ENCODE measurements at places on chromosomes 4 and X.

DNA sequence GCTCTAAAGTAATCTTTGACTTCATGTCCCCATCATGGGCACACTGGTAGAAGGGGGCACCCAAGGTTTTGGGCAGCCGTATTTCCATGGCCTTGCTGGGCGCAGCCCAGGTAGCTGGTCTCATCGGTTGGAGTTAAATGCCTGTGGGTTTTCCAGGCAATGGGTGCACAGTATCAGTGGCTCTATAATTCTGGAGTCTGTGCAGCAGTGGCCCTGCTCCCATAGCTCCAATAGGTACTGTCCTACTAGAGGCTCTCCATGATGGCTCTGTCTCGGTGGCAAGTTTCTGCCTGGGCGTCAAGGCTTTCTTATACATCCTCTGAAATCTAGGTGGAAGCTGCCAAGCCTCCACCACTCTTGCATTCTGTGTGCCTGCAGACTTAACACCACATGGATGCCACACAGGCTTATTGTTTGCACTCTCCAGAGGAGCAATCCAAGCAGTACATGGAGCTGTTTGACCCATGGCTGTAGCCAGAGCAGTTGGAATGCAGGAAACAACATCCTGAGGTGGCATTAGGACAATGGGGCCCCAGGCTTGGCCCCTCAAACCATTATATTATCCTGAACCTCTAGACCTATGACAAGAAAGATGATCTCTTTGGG, 60.5 kb upstream of the UGT8 start:
- DNase-seq, result no peak

DNA sequence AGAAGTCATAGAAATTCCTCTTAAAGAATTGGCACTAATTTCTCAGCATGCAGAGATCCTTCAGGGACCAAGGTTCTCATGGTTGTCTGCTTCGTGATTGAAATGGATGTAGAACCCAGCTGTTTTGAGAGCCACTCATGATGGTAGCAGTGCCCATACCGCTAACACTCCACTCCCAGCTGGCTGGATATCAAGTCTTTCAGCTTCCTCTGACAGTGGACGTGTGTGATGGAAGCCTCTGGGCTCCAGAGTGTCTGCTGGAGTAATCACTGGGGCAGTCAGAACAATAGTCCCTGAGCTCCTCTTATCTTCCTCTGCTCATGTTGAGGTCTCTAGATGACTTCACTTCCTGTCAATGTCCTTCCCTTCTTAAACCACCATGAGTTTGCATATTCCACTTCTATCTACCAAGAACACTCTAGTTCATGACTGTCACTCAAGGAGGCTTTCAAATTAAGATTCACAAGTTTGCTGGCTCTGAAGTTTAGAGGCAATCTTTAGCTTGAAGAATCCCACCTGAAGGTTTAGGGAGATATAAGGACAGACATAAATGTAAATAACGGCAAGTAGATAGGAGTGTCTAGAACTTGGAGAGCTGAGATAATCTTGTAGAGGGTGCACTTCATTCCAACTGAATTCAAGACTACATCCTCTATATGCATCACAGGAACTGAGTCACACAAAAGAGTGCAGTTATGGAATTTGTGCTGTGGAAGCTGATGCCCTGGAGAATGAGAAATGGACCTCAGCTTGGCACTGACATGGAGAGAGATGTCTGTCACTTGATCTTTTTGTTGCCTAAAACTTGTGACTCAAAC, 64.5 kb upstream of the WDR1 start:
- no peak for DNase-seq

- DNase-seq, result peak; percentile 89
Observed at GRCh38 chr4:7557456-7557855, 122.7 kb upstream of the PSAPL1 start.

DNA sequence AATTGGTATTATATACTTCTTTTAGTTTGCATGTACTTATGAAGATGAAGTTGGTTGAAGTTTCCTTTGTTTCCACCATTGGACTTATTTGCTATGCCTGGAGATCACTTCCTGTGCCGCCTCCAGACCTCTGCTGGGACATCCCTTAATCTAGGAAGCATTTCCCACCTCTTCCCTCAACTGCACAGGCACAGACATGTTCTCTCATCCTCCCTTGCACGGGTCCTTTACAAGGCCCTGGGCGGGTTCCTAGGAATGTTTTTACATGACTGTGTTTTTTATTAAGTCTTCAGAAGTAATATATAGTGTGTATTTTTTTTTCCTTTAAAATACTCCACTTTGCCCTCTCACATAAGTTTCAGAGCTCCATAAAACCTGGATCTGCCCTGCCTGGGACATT, 51.0 kb downstream of the TMEM131L start:
- DNase-seq, result no peak

DNA sequence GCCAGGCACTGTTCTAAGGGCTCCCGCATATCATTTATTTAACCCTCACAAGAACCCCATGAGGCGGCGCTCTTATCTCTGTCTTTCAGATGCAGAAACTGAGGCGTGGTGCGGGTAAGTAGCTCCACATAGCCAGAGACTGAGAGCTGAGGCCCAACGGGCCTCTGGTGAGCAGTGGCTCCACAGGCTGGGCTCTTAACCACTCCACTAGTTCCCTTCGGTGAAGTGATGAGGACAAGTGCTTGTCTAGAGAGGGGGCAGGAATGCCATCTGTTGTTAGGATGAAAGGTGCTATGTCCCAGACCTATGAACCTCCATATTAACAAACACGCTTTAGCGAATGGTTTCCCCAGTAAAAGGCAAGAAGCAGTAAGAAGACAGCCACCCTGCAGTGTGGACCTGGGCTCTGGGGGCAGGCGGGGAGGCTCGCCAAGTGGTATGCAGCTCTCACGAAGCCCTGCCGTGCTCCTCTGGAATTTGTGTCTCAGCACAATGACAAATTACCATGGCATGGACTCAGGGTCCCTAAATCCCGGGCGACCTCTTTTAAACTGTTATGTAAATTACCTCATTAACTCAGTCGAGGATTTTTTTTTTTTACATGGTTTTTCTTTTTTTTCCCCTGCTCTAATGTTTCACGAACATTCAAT, 20.9 kb upstream of the S100G start:
- no peak for DNase-seq

- peak; percentile 41 for DNase-seq
Observed at GRCh38 chr4:165355900-165356300, 22.9 kb upstream of the CPE start.

- DNase-seq, result no peak
Observed at GRCh38 chrX:37958525-37959211, 47.7 kb upstream of the SYTL5 start.

GRCh38 chrX:46788902-46789301, 30.0 kb upstream of the SLC9A7 start:
- DNase-seq, result no peak

GRCh38 chr4:177860171-177860570, 417.9 kb upstream of the AGA start:
- no peak for DNase-seq

DNA sequence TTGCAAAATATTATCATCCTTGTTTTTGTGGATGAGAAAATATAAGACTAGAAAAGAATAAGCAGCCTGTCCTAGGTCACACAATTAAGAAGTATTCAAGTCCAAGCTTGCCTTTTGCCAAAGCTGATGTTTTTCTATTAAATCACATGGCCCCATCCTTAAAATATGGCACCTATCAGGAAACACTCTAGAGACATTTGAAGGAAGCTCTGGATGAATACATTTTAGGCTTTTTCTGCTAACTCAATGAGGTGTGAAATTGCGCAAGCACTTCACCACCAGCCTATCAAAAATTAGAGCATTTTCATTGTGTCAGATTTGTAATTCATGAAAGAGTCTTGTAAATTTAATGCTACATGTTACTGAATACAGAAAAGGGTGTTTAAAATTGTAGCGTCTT, 251.1 kb upstream of the MAD2L1 start:
- no peak for DNase-seq

- DNase-seq, result no peak
Observed at GRCh38 chr4:97531351-97531750, 611.9 kb downstream of the STPG2 start.

DNA sequence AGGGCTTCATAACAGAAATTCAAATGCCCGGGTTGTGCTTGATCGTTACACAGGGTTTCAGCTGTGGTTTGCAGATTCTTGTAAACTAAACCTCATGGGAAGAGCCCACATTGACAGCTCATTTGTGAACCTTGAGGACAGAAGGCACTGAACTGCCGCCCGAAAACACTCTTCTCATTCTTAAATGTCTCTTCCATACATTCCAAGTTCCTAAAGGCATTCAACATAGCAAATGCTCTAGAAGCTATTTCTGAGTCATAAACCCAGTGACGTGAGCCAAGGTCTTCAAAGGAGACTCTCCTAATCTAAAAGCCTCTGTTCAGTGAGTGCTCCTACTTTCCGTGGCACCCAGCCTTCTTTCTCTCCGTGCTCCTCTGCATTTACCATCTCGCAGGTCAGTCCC, 737.8 kb upstream of the FRG1 start:
- DNase-seq, result peak; percentile 13

GRCh38 chr4:91147067-91147466, 1019.9 kb downstream of the CCSER1 start:
- no peak for DNase-seq

- DNase-seq, result no peak
Observed at GRCh38 chr4:3414421-3415279, 27.1 kb upstream of the HGFAC start.

GRCh38 chr4:54103190-54103574, 3.2 kb downstream of the GSX2 start:
- DNase-seq, result no peak

DNA sequence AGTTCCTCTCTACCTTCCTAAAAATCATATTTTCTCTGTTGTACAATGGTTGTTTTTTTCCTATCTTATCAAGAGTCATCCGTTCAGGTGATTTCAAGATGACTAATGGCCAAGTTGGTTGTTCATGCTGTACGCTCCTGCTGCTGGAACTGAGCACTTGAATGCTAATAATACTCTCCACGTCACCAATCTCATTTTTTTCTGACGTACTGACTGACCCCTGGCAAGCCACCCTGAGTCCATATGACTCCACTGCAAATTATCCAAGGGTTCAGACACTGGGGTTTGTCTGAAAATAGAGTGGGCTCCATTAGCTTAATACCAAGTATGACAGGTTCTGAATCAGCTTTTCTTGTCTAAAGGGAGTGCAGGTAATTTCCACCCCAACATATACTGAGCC, 21.1 kb upstream of the GPR50 start:
- DNase-seq, result no peak

DNA sequence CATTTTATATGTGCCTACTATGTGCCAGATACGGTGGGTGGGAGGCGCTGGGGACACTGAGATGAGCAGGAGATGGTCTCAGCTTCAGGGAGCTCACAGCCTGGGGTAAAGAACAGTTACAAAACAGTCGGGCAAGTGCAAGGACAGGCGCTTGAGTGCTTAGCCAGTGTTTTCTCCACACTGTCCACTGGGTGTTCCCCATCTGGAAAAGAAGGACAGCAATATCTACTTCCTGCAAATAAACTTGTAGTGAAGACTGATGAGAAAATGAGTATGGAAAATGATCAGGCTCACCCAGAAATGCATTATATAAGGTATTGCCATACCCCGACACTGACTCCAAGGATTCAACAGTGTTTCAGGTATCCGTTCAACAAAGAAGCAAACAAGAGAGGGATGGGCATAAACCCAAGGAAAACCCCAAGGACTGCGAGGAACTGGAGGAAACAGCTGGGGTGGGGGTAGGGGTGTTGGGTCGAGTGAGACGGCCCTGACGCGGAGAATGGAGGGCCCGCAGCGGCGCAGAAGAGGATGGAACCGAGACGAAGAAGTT, 835 bp downstream of the TMEM185A start:
- no peak for DNase-seq

DNA sequence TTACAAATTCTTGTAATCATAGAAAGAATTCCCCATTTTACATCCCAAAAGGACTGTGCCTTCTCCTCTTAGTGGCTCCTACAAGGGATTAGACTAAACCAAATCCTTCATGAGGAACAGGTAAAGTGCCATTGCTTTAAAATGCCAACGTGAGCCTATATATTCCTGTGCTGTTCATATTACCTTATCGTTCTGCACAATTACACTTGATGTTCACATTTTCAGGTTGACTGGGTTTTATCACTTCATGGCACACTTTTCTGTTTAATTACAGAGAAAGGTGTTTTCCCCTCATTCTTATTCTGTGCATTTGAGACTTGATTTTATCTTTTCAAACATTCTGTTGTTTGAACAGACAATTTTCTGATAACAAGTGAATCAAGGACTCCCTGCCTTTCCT, 645.6 kb upstream of the FTHL17 start:
- DNase-seq, result no peak

DNA sequence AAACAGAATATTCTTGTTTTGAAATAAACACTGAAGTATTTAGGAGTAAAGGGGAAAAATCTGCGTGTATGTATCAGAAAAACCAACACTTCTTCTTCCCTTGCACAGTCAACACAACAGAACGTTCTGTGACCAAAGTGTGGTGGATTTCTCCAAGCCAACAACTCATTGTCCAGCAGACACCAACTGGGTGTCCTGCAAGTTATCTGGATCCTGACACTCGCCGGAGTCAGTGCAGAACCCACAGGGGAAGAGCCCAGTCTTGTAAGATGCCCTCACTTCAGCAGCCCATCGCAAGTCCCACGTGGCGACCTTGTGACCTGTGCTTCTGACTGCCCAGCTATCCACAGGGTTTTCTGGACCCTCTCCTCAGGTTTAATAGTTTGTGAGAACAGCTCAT, 630.7 kb upstream of the ZFP42 start:
- no peak for DNase-seq

DNA sequence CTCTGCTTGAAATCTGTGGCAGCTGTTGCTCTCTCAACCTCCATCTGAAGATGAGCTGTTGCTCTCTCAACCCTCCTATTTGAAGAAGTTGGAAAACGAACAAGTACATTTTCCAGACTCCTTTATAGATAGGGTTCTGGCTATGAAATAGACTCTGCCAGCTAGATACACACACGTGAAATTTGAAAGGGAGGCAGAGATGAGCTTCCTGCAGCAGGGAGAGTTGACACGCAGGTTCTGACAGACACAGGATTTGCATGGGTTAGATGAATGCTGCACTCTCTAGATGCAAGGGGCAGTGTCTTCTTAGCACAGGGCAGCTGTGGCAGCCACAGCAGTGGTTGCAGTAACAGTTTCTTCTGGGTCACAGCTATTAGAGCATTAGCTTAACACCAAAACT, 8.0 kb upstream of the PYURF start:
- no peak for DNase-seq

DNA sequence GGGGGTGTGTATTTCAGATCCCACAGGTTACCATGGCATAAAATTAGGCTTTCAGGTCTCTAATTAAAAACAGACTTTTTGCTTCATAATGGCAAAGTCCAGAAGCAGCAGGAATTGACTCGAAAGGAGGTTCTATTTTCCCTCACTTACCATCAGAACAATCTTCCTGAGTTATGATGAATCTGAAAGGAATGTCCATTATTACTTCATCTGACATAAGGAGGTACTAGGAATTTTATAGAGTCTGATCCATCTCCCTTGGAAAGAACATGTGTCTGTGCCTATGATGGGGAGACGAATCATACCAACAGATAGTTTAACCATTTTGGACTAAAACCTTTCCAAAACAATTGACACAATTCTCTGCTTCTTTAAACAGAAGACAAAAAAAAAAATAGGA, 206.3 kb upstream of the FGF13 start:
- no peak for DNase-seq

GRCh38 chr4:57442831-57443291, 332.7 kb upstream of the IGFBP7 start:
- DNase-seq, result peak; percentile 15

Data from HTR-8/SVneo (cell line).